Renal cortex interstitium (tissue), 15 donors: ENCODE measurements at places on chromosomes 5 and 9.

DNA sequence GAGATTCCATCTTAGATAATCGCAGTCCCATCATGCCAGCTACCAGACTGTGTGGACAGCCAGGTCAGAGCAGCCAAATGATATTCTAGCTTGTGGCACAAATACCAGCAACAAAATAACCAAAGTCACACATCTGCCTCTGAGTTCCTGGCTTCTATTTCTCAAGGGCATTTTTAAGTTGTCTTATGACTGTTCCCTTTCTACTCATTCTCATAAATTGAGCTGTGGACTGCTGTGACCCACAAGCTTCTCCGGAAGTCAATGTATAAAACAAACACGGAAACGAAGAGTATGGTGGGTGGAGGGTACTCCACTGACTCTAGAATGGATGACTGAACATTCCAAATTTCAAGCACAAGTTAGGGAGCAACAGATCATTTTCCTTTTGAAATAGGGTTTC, 43.9 kb downstream of the PDCD1LG2 start:
- DNase-seq = no peak

DNA sequence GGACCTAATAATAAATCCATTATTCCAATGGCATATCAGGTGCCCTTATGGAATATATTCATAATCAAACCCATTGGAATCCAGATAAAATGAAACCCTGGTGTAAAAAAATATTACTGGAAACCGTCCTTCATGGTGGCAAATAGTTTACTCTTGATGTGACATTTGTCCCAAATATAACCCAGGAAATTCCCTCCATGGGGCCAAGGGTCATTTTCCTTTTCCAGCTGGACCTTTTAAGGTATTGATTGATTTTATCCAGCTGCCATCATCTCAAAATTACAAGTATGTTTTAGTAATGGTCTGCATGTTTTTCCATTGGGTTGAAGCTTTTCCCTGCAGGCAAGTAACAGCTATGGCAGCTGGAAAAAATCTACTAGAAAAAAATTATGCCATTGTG, 8.4 kb upstream of the UGT3A1 start:
- no peak for DNase-seq

DNA sequence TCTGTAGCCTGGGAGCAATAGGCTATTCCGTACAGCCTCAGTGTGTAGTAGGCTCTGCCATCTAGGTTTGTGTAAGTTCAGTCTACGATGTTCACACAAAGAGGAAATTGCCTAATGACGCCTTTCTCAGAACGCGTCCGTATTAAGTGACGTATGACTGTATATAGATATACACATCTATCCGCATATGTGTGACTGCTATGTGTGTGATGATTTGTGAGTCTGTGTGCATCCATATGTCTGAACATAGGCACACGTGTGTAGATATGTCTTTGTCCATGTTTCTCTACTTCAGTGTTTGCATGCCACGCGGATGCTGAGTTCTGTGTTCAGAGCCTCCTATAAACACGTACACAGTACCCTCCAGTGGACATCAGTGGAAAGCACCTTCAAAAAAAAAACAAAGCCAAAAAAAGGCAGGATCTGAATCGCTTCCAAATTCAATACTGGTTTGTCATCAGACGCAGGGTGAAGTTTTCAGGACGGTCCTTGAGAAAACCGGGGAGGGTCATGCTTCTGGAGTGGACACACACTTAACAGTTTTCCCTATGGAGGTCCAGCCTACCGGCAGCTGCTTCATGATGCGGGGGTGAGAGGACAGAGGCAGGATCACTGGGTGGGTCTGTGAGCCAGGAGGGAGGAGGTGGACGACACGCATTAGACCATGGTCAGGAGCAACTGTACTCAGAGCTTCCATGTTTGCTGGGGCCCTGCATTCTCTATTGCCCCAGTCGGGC, 29.5 kb upstream of the ALDH1B1 start:
- no peak for DNase-seq

DNA sequence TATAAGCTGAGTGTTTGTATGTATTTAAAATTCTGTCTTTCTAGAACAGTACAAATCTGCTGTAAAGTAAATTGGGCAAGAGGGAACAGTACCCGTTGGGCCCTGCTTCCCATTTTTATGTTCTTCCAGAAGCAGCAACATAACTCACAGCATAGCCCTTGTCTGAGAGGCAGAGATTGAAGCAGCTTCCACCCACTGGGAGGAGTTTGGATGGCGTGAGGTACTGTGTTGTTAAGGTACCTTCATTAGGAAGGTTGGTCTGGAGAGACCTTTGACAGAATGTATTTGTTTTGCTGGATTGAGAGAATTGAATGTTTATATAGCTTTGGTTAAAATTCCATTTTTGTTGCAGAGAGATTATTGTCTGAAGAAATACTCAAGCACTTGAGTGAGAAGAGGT, 24.8 kb downstream of the RAI14 start:
- no peak for DNase-seq

DNA sequence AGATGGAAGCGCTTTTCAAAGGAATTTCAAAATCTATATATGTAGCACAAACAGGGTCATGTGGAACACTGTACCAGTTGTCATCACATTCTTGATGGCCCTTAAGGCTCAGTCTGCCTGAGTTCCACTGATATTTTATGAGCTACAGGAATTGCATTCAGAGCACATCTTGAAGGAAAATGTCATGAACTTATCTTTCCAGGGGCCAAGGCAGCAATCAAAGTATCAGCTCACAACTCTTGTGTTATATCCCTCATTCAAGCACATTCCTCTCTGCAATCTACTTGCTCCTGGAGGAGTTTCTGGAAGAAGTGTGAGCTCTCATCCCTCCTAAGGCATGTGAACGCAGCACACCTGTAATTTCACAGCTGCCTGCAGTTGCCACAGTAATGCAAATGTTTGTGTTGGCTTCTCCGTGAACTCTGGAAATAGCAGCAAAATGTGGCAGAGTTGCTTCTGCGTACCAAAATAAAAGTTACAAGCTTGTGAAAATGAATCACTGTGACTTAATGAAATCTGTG, 89.7 kb upstream of the EQTN start:
- no peak for DNase-seq

DNA sequence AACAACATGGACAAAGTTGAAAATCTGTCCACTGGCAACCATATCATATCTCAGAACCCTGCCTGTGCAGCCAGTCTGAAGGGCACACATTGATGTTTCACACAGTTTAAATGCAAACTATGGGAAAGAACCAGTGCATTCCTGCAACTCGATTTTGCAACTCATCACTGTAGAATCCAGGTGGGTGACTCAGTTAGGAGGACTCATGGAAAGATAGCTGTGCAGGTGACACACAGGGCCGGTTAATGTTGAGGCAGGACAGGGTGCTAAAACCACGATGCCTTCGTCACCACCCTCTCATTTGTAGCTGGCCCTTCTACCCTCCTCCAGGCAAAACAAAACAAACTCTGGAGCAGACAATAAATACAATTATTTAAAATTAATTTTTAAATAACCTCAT, 62.8 kb downstream of the TLE1 start:
- no peak for DNase-seq
